ENCODE measurements at places on chromosomes 3 and 15.

GRCh38 chr3:1578124-1578806 lies 485.4 kb downstream of the CNTN6 start:
- no peak for DNase-seq

DNA sequence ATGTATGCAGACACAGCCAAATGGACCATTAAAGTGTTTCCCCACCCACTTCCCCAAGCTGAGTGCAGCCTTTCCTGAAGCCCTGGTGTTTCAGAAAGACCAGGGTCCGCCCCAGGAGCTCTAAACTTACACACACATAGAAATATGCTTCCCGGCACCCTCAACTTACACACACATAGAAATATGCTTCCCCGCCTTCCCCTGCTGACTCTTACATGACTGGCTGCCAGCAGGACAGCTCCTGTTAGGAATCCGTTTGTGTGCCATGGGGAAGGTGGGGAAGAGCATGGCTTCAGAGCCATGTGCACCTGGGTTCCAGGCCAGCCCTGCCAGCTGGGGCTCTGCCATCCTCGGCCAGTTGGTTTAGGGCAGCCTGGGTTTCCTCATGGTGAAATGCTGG lies 3.6 kb downstream of the CLEC3B start:
- no peak for DNase-seq

GRCh38 chr3:31364188-31364587 lies 168.5 kb upstream of the STT3B start:
- DNase-seq, result no peak

DNA sequence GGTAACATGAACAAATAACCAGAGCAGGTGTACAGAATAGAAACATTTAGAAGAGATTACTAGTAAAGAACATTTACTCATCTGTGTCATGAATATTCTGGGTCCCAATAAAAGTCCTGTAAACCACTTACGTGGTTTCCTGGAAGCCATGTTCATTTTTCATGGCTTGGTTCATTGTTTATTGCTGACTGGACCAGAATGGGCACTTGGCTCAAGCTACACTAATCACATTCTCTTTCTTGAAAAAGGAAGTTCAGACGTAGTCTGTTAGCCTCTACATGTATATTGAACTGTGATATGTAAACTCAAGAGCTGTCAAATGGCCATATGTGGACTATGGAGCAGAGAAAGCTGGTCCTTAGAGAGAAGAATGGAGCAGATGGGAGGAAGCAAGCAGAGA lies 138.3 kb upstream of the FAM3D start:
- DNase-seq, result no peak

- DNase-seq, result no peak
Measured at GRCh38 chr3:188863999-188864406, 307.8 kb upstream of the TPRG1 start.
